ENCODE measurements at places on chromosomes 16 and 17.

DNA sequence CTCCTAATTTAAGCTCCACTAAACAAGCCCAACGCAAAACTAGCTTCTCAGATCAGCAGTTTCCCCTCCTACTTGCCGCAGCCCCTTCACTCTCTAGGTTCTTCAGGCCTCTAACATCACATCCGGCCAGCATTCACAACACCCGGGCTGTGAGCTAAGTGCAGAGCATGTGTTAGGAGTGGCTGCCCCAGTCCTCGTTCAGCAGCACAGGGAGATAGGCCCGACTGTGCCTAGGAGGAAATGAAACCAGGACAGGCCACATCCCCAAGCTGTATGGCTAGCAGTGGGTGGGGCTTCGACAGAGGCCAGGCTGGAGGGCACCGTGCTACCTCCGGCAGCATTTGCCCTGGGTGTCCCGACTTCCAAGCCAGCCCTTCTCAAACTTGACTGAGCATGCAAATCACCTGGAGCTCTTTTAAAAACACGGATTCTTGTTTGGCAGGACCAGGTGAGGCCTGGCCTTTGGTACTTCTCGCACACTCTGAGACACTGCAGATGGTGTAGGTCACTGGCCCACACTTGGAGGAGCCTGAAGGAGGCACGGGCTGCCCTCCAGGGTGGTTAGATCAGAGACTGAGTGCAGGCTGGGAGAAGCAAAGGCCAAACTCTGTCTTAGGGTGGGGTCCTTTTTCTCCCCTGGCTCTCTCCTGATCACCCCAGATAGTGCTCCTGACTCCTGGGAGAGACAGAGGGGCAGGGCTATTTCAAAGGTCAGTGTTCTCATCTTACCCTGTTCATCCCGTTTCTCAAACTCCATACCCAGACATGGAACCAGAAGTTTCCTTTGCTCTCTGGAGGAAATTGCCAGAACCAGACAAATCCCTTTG lies 202.0 kb downstream of the C16orf78 start:
- no peak for DNase-seq

- no peak for DNase-seq
These were observed 22.5 kb upstream of the CACNG1 start for GRCh38 chr17:67021743-67022450.

DNA sequence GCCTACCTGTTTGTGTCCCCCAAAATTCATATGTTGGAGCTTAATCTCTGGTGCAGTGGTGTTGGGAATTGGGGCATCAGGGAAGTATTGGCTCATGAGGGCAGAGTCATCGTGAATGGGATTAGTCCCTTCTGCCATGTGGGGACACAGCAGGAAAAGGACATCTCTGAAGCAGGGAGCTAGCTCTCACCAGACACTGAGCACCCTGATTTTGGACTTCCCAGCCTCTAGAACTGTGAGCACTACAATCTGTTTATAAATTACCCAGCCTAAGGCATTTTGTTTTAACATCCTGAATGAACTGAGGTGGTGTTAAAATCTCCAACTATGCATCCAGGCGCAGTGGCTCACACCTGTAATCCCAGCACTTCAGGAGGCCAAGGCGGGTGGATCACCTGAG lies 206.0 kb downstream of the SEC14L1 start:
- no peak for DNase-seq

DNA sequence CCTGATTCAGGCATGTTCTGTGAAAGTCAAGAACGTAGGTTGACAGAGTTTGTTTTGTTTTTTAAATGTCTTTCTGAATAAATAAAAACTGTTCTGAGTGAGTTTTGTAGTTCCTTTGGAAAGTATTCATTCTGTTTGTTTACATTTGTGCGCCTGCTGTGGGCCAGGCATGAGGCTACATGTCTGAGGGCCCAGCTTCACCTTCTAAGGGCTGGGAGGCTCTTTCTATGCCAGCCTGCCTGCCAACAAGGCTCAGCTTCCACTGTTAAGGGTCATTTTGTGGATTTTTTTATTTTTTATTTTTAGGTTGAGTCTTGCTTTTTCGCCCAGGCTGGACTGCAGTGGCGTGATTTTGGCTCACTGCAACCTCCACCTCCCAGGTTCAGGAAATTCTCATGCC lies 6.1 kb downstream of the WWOX start:
- DNase-seq = no peak

GRCh38 chr17:44533533-44534246 lies 23.6 kb upstream of the FZD2 start:
- peak; percentile 86 for DNase-seq

DNA sequence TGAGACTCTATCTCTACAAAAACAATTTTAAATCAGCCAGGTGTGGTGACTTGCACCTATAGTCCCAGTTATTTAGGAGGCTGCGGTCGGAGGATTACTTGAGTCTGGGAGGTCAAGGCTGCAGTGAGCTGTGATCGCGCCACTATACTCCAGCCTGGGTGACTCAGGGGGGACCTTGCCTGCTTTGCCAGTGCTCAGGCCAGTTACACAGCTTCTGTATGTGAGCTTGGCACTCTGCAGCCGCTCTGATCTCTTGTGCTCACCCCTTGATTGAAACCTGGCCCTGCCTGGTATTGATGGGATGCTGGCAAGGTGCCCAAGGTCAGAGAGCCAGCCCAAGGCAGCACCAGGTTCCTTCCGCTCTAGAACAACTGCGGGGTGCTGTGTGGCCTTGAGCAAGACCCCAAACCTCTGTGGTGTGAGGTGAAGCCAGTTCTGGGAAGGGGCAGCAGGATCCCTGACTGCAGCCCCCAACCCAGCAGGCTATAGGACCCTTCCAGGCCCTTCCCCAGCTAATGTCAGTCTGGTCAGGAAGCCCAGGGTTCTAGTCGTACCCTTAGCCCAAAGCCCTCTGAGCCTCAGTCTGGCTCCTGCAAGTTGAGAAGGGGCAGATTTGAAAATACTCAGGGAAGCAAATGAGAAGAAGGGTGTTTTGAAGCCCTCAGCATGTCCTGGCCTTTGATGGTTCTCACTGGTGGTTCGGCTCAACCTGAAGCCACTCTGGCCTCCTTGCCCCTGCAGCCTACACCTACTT lies 18.9 kb downstream of the MMP15 start:
- DNase-seq = no peak

GRCh38 chr16:76277460-76278030 lies 344 bp downstream of the CNTNAP4 start:
- DNase-seq = no peak

- no peak for DNase-seq
These were observed 82.5 kb downstream of the C17orf67 start for GRCh38 chr17:56751145-56751738.

DNA sequence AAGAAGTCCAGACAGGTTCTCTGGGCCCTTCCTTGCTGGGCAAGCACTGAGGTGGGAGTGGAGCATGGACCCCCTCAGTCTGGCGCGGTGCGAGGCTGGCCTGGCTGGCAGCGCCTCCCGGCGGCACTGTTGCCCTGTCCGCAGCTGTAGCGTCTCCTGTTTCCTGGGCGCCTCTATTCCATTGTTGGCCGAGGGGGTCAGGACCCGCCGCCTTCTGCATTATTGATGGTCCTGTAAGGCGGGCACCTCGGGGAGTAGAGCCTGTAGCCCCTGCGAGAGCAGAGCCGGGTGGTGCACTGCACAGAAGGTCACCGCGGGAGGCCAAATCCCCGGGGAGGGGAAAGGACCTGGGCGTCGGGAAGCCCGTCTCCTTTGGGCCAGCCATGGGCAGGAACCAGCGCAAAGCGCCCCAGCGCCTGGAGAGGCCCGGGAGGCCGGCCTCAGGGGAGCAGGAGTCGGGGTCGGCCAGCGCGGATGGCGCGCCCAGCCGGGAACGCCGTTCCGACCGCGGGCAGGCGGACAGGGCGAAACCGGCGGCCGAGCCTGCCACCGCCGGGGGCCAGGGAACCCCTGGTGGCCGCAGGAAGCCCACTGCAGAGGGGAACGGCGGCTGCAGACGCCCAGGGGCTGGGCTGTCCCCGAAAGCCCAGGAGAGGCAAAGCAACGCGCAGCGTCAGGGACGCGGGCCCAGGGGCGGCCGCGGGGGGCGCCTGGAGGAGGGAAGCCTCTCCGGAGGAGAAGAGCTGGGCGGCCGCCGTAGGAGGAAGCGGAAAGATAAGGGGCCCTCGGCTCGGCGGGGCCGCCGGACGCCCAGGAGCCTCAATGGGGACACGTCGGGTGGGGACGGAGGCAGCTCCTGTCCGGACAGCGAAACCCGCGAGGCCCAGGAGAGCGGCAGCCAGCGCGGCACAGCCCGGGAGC lies at the start of gene MYO15B:
Gene MYO15B, plus strand, starts transcription at position 126 of the 921 bp plus-strand sequence. Its CDS starts 258 bp downstream, at position 384.
- peak; percentile 41 for DNase-seq

GRCh38 chr16:55495616-55496289 lies 13.1 kb upstream of the LPCAT2 start:
- no peak for DNase-seq

- peak; percentile 21 for DNase-seq
These were observed 662.0 kb downstream of the WWOX start for GRCh38 chr16:78761427-78761826.

DNA sequence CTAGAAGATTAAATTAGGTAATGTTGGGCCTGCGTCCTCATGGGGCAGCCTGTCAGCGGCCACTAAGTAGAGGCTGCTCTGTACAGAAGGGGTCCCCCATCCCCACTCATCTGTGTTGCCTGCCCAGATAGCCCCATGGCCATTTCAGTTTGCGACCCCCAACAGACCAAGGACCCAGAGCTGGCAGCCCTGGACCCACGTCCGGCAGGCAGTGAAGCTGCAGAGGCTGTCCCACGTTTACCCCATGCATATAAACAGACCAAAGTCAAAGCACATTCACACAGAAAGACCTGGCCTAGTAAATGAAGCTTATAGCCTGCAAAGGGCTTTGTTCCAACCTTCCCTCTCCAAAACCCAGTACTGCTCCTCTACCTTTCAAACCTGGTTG lies 4.6 kb downstream of the PDF start:
- no peak for DNase-seq

- DNase-seq = no peak
These were observed 1.0 kb downstream of the SPAG5 start for GRCh38 chr17:28597606-28598383.

- no peak for DNase-seq
These were observed 2.3 kb downstream of the COPRS start for GRCh38 chr17:31856750-31857149.

DNA sequence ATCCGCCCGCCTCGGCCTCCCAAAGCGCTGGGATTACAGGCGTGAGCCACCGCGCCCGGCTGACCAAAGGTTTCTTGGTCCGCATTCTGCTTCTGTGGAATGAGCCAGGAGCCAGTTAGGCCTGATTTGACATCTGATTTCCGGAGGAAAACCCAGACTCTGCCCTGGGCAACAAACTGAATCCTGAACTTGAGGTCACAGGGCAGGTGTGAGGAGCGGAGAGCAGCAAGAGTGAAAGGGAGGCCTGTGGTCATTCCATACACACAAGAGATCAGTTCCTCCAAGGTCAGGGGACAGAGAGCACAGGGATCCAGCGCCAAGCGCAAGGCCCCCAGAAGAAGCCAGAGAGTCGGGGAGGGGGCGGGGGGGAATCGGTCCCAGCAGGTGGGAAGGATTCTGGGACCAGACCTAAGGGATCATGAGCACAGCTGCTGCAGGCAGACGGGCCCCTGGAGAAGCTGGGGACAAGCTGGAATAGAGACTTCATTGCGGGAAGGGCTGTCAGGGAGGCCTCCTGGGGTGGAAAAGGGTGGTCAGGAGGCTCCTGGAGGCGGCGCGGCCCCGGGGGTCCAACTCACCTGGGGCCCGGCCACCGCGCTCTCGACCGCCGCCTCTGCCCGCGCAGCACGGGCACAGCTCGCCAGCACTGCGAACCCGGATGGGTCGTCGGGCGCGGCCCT lies 436 bp downstream of the SHPK start:
- no peak for DNase-seq

GRCh38 chr16:70734522-70735095 lies 48.8 kb upstream of the MTSS2 start:
- no peak for DNase-seq

GRCh38 chr17:57722704-57723043 lies 22.4 kb downstream of the CCDC182 start:
- no peak for DNase-seq

GRCh38 chr16:66188917-66189725 lies 177.4 kb upstream of the CDH5 start:
- DNase-seq = no peak

DNA sequence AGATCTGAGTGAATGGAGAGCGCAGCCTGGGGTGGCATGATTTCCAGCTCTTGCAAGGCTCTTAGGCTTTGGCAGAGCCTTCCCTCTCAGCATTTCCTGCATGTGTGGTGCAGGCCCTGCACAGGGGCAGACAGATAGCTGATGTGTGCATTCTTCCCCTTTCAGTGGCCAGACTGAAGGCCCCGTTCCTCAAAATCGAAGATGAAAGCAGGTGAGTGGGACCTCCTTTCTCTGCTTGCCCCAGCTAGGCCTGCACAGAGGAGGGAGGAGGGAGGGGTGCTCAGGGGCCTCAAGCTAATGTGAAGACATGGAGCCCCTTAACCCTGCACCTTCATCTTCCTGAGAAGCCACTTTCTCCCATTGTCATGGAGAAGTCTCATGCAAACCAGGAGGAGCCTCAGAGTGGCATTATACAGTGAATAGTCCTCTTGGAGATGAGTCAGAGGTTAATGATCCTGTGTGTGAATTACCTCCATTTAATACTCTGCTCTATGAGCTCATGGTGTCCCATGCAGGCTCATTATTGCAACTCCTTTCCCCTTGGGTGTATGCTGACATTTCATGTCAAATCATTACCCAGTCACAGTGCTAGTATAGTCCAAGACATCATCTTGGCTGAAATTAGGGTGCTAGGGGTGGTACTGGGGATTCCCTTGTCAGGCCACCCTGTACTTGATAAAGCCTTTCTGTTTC lies 20.4 kb upstream of the ADAM11 start:
- no peak for DNase-seq

DNA sequence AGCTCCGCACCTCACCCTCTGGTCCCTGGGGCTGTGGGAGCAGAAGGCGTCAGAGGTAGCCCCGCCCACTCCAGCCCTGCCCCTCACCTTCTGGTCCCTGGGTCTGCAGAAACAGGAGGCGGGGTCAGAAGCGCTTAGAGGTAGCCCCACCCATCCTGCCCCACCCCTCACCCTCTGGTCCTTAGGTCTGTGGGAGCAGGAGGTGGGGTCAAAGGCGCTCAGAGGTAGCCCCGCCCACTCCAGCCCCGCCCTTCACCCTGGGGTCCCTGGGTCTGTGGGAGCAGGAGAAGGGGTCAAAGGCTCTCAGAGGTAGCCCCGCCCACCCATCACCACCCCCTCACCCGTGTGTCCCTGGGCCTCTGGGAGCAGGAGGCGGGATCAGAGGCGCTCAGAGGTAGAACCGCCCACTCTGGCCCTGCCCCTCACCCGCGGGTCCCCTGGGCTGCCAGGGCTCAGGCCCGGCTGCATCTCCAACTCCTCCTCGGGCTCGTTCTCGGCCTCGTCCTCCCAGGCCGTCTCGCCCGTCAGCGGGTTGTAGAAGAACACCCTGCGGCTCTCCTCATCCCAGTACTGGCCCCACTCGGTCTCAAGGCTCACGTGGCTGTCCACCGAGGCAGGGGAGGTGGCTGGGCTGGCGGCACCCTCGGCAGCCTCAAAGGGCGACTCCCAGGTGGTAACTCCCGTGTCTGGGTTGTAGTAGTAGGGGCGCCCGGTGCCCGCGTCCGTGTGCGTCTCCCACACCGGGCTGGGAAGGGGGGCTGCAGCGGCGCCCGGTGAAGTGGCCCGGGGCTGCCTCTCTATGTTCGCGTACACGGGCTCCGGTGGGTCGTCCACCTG lies 27.2 kb downstream of the ARHGAP27 start:
- no peak for DNase-seq

GRCh38 chr17:66443166-66443565 lies 140.8 kb downstream of the PRKCA start:
- no peak for DNase-seq
